ENCODE measurements at places on chromosomes 3 and 15. TPM values are rescaled to one million over a fixed set of nuclear protein-coding genes. Genes with fewer than 3 reads are reported as not detected.

DNA sequence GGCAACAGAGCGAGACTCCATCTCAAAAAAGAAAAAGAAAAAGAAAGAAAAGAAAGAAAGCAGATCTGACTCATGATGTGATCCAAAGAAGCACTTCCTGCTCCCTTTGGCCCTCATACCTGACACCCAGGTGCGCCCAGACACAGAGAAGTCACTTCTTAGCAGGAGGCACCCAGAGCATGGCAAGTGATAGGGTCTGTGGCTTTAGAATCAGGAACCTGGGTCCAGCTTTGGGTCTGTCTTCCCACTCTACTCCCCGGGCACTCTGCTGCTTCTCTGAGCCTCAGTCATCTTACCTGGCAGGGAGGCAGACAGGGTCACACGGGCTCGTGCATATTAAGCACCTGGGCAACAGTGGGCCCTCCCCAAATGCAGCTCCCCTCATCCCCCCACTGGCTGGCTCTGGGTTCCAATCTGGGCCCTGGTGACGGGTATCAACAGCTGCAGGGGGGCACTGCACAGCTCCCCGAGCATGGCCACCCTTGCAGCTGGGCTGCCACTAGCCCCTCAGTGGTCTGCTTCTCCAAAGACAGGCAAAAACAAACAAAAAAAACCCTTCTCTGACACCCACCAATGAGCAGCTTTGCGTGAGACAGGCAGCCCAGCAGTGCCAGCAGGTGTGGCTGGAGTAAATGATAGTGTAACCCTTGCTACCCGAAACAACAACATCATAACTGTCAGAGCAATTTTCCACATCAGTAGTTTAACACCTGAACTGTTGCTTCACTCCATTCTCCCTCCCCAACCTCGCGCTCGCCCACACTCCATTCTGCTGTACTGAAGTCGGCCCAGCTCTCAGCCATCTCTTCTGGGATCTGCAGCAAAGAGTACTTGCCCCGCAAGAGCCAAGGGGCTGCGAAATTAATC lies 99.8 kb downstream of the MEGF11 start:
- no peak for DNase-seq
- H3K36me3 ChIP-seq = no peaks in the 10 kb centered on the region
- no peaks in the 10 kb centered on the region for H3K4me1 ChIP-seq
- no peak overlapping the region for H3K27ac ChIP-seq
- H3K4me3 ChIP-seq = no peak overlapping the region

DNA sequence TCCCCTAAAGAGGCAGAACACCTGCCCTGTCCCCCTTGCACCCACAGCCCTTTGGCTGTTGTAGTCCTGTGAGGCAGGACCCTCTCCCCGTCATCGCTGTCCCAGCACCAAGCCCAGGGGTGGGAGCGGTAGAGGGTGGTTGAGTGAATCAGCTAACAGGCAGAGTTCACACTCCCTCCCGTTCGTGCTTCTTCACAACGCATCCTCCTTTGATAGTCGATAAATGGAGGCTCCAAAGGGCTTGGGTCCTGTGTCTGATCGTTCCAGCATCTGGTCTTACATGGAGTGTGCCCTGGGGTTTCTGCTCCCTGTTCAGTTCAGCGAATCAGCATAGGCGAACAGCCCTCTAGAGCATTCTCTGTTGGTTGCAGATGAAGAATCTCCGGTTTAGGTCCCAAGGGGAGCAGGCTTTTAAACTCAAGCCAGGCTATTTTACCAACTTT lies 820 bp upstream of the HMCES start:
- peaks cover 17% of the 10 kb centered on the region for H3K4me1 ChIP-seq
- H3K4me3 ChIP-seq = peak overlapping the region; percentile 96
- no peaks in the 10 kb centered on the region for H3K27me3 ChIP-seq
- peak overlapping the region; percentile 94 for H3K27ac ChIP-seq

DNA sequence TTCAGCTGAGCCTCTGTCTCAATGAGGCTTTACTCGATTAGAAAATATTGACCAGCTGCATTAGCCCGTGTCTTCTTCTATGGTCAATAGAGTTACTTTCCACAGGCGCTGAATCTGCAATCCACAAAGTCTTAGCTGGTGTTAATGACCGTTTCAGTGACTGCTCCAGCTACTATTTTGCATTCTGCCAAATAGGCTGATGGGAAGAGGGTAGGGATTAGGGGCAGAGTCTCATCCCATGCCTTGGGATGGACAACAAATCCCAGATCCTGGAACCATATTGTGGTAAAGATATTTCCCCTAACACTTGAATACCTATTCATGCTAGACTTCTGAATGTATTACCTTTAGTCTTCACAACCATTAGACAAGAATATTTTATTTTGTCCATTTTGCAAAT lies 29.5 kb upstream of the MAGI1 start:
- no peak for DNase-seq
- H3K36me3 ChIP-seq = no peaks in the 10 kb centered on the region
- H3K4me1 ChIP-seq = no peaks in the 10 kb centered on the region
- H3K27ac ChIP-seq = no peak overlapping the region
- H3K4me3 ChIP-seq = no peak overlapping the region

DNA sequence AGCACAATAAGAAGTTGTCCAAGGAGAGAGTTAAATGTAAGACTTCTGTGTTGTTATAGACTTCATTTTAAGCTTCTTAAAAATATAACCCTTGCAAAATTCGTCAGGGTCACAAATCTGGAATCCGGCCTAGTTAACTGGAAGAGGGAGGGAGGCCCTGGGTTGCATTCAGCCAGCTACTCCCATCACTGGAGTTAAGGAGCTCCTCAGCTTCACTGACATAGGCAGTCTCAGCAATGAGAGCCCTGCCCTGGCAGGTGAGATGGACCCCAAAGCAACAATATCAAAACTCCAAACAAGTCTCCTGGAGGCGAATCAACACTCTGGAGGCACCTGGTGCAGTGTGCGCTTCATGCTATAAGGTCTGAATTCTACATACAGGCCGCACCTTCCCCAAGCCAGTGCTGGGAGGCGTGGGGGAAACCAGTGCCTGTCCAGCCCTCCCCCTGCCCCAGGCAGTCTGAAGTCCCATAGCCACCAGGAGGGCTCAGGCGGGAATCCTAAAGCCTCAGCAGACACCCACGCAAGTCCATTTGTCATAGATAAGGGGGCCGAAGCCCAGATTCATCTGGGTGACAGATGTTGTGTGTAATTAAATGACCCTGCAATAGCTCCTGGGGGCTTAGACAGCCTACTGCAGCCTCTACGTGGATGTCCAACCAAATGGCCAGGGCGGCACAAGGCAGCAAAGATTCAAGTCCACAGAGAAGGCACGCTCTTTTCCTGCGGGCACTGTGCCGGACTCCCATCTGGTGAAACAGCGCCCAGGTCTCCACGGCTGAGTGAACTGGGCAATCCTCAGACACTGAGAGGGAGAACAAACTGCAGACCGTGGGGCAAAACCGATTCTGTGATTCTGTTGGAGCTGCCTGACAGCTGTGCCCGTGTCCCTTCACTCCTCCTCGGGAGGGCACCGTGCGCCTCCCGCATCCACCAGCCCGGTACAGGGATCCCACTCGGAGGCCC lies 64.9 kb downstream of the ATP10A start:
- H3K4me1 ChIP-seq = no peaks in the 10 kb centered on the region
- no peak overlapping the region for H3K27ac ChIP-seq
- H3K36me3 ChIP-seq = no peaks in the 10 kb centered on the region
- DNase-seq = no peak

DNA sequence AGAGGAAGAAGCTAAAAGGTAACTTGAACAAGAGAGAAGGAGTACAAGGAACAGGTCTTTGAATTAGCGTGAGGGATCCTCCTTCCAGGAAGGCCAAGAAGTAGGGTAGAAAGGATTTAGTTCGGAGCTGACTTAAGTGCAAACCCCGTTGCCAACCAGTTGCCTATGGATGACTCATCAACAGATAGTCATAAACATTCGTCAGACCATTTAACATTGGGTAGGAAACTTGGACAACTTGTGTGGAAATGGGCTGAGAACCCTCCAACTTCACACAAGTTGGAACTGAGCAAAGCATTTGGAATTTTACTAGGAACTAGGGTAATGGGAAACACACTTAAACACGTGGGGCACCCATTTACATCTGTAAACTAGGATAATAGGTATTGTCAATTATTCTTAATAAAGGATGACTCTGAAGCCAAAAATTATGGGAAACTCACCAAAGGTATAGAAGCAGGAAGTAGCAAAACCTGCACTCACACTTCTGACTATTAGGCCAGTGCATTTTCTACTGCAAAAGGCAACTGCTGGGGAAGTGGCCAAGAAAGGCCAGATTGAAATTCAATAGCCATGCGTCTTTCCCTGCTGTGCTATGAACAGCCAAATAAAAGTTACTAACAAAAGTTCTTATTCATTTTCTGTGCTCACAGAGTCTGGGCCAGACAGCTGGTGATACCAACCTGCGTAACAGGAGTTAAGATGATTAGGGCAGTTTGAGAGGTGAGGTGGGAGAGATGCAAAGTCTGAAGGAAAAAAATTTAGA lies 174.5 kb upstream of the TMC3 start:
- no peaks in the 10 kb centered on the region for H3K27me3 ChIP-seq
- no peak overlapping the region for H3K4me3 ChIP-seq
- H3K36me3 ChIP-seq = no peaks in the 10 kb centered on the region
- no peak overlapping the region for H3K27ac ChIP-seq

- H3K36me3 ChIP-seq = no peaks in the 10 kb centered on the region
- H3K27me3 ChIP-seq = no peaks in the 10 kb centered on the region
- H3K4me3 ChIP-seq = no peak overlapping the region
- no peaks in the 10 kb centered on the region for H3K4me1 ChIP-seq
Observed at GRCh38 chr15:63169788-63170187, 12.5 kb upstream of the RPS27L start.

DNA sequence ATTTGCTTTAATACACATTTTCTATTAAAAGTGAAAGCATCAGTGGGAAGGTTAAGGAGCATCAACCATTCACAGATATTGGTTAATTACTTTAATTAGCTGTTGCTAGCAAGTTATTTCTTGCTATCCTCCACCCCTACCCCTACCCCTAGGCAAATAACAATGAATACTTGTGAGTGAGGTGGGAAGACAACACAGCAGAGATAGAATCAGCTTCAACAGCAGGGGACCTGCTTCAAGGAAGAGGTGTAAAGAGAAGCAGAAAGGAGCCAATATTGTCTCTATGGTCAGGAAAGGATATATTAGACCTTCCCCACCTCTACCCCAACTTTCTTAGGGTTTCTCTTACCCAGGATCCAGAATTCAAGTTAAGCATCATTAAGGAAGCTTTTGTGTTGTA lies 149.4 kb downstream of the SNRK start:
- no peak for DNase-seq
- no peak overlapping the region for H3K27ac ChIP-seq
- no peaks in the 10 kb centered on the region for H3K4me1 ChIP-seq

DNA sequence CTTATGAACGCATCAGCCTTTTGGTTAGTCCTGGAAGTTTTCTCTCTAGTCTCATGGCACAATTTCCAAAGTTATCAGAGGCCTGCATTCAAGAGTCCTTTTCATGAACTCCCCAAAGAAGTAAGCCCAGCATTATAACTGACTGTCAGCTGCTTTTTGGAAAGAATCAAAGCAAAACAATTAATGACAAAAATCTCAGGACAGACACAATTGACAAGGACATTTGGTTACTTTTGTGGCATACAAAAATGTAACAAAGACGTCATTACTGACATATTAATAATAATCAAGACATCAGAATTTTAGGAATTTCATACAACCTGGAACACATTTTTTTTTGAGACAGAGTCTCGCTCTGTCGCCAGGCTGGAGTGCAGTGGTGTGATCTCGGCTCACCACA lies 21.2 kb downstream of the KATNBL1 start:
- no peaks in the 10 kb centered on the region for H3K4me1 ChIP-seq
- H3K27ac ChIP-seq = no peak overlapping the region
- H3K27me3 ChIP-seq = no peaks in the 10 kb centered on the region

GRCh38 chr3:14430706-14431451 lies 28.5 kb downstream of the SLC6A6 start:
- H3K27me3 ChIP-seq = no peaks in the 10 kb centered on the region
- no peak for DNase-seq
- H3K36me3 ChIP-seq = no peaks in the 10 kb centered on the region
- no peak overlapping the region for H3K4me3 ChIP-seq

DNA sequence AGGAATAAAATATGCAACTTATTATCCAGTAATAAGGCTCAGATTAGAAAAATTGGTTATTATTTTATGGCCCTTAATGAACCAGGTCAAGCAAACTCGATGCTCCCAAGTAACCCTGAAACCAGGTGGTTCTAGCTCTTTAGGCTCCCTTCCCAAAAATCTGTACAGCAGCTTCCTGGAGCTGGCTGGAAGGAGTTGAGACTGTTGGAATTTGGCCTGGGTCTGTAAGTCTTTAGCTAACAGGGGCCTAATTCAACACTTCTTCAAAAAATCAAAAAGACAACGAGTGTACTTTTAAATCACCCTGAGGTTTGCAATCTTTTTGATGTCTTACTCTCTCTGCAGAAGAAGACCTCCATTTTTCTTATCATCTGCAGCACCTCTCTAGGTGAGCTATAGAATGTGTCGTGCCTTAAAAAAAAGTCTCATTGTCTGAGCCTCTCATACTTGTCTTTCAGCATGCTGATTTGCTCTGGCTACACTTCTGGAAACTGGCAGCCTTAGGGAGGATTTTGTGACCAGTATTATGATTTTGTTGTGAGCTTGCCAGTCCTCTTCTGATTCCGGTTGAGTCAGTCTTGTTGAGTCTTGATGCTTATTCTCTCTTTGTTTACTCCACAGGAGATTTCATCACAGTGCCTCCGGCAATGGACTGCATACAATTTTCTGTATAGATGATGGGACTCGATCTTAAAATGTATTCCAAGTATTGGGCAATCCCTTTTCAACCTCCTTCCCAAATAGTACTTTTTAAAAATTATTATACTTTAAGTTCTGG lies 235.0 kb upstream of the KBTBD8 start:
- no peaks in the 10 kb centered on the region for H3K4me1 ChIP-seq
- no peak for DNase-seq

DNA sequence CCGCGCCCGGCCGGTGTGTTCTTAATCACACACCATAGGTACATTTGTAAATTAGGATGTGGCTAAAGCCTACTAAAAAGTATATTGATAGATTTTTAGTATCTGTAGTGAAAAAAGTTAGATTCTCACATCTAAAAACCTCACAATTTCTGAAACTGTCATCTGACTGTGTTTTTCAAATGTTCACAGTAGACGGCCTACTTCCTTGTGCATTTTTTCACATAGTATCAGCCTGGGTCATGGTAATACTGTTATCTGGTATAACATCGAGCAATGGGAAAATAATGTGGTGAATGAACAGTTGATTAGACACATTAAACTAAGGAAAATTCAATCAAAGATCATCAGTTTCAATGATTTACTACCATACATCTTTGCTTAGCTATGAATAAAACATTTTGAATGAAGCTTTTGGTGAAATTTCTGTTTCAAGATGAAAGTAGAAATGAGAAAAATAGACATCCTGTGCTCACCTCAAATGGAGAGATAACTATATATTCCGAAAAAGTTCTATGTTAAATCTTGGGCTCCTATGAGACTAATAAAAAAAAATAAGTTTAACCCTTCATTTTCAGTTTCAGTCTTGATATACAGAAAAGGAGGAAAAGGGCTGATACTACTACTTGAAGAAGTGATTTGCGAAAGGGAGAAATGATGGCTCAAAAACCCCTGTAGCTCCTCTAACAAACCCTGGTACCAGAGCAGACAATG lies 262.7 kb downstream of the ZBTB20 start:
- no peak overlapping the region for H3K4me3 ChIP-seq
- no peak overlapping the region for H3K27ac ChIP-seq
- H3K4me1 ChIP-seq = no peaks in the 10 kb centered on the region
- H3K27me3 ChIP-seq = no peaks in the 10 kb centered on the region

- H3K27ac ChIP-seq = no peak overlapping the region
- no peaks in the 10 kb centered on the region for H3K27me3 ChIP-seq
- no peaks in the 10 kb centered on the region for H3K4me1 ChIP-seq
- H3K36me3 ChIP-seq = no peaks in the 10 kb centered on the region
- H3K4me3 ChIP-seq = no peak overlapping the region
Observed at GRCh38 chr3:173465898-173466678, 68.5 kb downstream of the NLGN1 start.

The FOXB1 gene
- total RNA-seq = 0.64 TPM

The EFCC1 gene
- total RNA-seq = 0.15 TPM

The AHSG gene
- 0.85 TPM for total RNA-seq

The DUOXA1 gene
- not detected for total RNA-seq

The CMTM7 gene
- 43.5 TPM for total RNA-seq

The TMEM42 gene
- total RNA-seq = 12.7 TPM
